ENCODE measurements at places on chromosomes 2 and 18.

- DNase-seq: no peak
Observed at GRCh38 chr2:210591663-210592062, 35.3 kb downstream of the CPS1 start.

DNA sequence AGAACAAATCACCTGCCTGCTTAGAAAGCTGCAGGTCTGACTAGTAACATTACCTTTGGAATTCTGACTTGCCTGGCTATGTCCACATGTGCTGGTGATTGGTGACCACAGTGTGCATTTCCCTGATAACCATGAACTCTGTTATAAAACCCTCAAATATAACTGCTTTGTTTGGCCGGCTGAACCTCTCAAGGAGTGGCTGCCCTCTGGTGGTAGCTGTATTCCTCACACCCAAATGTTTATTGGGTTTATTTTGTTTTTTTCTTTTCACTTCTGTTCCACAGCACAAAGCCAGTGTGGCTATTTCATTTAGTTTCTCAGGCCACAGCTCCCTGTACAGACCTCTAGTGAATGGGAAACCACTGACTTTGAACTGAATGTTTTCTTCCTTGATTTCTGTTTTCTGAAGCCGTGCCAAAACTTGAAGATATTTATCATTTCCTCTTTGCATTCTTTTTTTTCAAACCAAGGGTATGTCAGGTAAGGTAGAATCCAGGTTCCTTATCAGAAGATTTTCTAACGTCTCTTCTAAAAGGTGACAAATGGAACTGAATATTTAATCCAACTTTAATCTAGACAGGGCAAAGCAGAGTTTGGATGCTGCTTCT lies 549.0 kb upstream of the VRK2 start:
- DNase-seq: no peak

DNA sequence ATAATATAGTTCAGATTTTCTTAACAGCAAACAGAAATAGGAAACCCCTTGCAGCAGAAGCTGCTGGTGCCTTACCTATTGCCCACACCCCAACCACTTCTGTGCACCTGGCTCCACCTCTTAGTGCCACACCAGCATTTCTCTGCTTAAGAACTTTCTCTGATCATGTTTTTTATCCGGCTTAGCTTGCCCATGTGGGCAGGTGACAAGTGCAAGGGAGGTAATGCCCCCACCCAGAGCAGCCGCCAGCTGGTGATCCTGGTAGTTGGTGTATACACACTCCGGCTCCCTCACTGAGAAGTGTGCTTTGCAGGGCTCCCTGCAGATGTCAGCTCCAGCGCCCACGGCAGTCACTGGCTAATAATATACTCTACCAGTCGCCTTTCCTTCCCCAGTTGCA lies 126.3 kb downstream of the ALPK2 start:
- no peak for DNase-seq

- DNase-seq: no peak
Observed at GRCh38 chr18:5969989-5970403, 74.7 kb upstream of the TMEM200C start.

GRCh38 chr2:167783261-167784083 lies 463.9 kb downstream of the STK39 start:
- no peak for DNase-seq

- no peak for DNase-seq
Observed at GRCh38 chr18:2087877-2088673, 483.2 kb downstream of the METTL4 start.

- DNase-seq: no peak
Observed at GRCh38 chr2:54652540-54652939, 70.9 kb upstream of the EML6 start.

- DNase-seq: no peak
Observed at GRCh38 chr18:58169472-58169871, 125.4 kb downstream of the NEDD4L start.

- no peak for DNase-seq
Observed at GRCh38 chr2:153645599-153645998, 167.0 kb upstream of the RPRM start.
